ENCODE measurements at places on chromosomes 1 and 21. TPM values are rescaled to one million over a fixed set of nuclear protein-coding genes. Genes with fewer than 3 reads are reported as not detected.

DNA sequence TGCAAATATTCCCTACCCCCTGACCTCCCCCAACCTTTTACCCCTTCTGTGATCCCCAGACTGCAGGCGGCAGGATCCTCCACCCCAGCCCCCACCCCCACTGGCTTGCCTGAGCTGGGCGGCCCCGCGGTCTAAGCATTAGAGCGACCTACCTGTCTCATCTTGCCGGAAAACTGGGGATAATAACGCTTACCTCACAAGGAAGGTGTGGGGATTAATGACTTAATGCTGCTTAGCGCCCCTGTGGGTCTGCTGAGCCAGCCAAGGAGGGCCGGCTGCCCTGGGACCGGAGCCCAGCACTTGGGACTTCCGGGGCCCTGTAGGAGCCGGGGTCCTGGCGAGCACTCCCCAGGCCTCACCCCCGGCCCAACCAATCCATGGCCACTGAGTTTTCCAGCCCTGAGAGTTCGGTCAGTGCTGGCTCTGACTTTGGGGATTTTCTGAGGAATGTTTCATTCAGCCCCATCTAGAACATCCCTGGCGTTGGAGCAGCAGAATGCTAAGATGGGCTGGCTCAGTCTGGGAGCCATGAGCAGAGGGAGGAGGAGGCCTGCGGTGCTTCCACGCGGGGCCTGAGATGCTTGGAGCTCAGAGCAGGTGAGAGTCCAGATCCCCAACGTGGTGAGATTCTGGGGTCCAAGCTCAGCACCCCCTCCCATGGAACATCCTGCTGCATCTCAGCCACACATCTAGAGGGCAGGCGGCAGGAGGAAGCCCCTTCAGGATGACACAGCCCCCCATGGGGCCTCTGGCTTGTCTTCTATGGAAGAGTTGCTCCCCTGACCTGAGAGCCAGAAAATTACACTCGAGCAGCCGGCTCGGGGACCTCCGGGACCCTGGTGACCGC lies 97.9 kb downstream of the RIPK4 start:
- no peak for DNase-seq
- no peak overlapping the region for H3K4me3 ChIP-seq
- peaks cover 13% of the 10 kb centered on the region for H3K4me1 ChIP-seq
- no peaks in the 10 kb centered on the region for H3K36me3 ChIP-seq
- no peaks in the 10 kb centered on the region for H3K27me3 ChIP-seq

- no peak overlapping the region for H3K27ac ChIP-seq
- no peaks in the 10 kb centered on the region for H3K36me3 ChIP-seq
- no peak for DNase-seq
Observed at GRCh38 chr21:45836268-45836655, 145.3 kb upstream of the COL6A1 start.

LCE1B gene
- total RNA-seq, result not detected

CD1C gene
- total RNA-seq, result not detected

Measured in tibial nerve (tissue), 4 donors.